ENCODE measurements at places on chromosomes 4 and X.

- DNase-seq, result no peak
Observed at GRCh38 chr4:152996111-152996571, 60.0 kb downstream of the FHDC1 start.

DNA sequence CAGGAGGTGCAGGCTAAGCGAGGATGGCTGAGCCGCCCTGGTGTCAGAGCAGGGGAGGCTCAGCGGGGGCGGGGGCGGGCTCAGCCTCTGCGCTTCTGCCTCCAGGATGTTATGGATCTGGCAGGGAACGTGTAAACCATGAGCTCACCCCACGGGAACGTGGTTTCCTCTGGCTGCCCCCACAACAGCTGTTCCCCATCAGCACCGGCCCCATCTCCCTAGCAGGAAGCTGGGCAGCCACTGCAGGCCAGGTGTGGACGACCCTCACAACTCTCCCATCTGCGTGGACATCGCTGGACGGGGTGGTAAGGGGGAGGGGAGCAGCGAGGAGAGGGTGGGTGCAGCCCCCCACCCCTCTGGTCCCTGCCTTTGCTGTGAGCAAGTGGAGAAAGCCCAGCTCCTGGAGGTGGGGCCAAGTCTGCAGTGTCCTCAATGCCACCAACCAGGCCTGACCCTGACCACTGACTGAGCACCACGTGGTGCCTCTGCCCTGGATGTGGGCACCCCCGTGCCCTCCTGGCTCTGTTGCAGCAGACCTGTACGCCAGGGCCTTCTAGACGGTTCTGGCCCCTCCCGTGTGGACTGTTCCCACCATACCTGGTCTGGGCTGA, 28.1 kb upstream of the SPON2 start:
- peak; percentile 64 for DNase-seq

- no peak for DNase-seq
Observed at GRCh38 chr4:182292612-182293011, 49.4 kb downstream of the TENM3 start.

DNA sequence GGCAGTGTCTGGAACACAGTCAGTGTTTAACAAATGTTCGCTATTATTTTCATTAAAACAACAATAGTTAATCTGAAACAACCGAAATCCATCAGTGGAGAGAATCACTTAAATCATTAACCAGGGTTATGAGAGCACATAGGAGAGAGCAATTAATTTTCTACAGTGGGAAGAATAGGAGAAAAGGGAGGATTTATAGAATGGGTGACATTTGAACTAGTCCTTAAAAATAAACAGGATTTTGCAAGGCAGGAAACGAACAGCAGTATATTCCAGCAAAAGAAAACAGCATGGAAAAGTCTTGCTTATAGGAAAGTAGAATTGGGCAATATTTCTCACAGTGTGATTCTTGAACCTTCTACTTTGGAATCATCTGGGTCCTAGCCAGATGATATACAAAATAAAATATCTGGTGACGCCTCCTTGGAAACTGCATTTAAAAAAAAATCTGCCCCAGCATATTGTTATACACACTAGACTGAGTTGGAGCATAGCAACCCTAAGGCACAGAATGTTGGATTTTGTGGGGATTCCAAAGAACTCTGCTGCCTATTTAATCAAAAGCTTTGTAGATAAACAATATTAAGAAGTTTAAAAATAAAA, 56.1 kb downstream of the INTS12 start:
- no peak for DNase-seq

DNA sequence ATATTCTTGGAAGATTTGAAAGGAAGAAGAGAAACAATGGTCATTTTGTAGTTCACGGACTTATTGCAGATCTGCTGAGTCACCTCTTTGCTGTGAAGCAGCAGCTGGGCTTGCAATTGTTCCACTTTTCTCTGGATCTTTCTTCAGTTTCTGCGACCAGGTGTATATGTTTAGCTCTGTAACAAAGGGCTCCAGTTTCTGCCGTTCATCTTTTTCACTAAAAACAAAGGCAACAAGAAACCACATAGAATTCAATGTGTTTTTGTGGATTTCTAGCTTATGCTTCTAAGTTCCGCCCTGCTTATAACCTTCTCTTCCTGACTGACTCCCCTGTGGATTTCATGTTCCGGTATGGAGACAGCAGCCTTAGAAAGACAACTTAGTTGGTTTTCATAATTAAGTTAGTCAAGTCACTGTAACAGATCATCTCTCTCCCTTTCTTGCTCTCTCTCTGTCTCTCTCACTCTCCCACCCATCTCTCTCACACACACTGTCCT, 121.6 kb upstream of the EPHA5 start:
- no peak for DNase-seq

- no peak for DNase-seq
Observed at GRCh38 chrX:22249371-22249770, 23.3 kb upstream of the CBLL2 start.

GRCh38 chr4:84032372-84032771, 466.7 kb downstream of the NKX6-1 start:
- DNase-seq, result no peak

- no peak for DNase-seq
Observed at GRCh38 chrX:117707948-117708743, 408.5 kb downstream of the KLHL13 start.

DNA sequence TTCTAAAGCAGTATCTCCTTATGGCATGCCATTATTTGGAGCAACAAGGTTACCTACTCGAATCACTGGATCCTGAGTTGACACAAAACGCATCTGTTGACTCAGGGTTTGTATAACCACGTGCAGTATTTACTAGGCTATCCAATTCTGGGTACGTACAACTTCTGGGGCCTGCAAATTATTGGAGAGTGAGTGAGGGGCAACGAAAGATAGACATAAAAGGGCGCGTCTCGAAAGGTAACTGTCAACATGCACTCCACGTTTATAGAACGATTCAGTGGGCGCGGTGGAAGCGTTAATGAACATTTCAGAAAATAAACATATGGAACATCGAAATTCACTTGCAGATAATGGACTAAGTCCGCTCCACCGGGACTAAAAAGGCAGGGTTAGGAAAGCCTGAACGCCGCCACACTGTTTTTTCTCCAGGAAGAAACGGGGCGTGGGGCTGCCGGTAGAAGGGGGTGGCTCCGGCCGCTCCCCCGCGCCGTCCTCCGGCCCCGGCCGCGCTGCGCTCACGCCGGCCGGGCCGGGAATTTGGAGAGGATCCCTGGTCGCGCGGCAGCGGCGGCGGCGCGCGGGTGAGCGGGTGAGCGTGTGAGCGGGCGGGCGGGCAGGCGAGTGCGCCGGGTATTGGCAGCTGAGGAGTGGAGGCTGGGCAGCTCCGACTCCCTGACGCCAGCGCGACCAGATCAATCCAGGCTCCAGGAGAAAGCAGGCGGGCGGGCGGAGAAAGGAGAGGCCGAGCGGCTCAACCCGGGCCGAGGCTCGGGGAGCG, at the start of gene SMAD1:
TSS of gene SMAD1 (plus strand) at position 690 of the 778 bp plus-strand sequence. CDS start 32,761 bp downstream, outside the sequence.
- DNase-seq, result peak; percentile 71

- DNase-seq, result no peak
Observed at GRCh38 chr4:99679204-99679603, 21.6 kb upstream of the C4orf54 start.

DNA sequence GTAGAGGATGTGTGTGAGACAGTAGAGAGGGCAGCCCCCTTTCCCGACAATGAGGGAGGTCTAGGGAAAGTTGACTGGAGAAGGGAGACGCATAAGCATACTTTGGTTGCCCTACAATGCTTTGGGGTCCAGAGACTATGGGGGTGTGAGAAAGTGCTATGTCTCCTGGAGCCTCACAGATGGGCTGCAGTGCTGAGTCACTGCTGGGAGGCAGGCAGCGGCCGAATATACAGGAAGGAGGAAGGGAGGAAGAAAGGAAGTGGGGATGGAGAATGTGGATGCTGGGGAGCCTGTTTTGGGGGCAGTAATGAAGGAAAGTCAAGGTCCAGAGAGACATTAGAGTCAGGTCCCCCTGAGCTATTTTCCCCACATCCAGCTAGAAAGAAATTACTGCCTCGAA, 12.7 kb downstream of the DRP2 start:
- no peak for DNase-seq

All from activated CD8-positive, alpha-beta memory T cell treated with anti-CD3 and anti-CD28 coated beads for 24 hours (primary cell).